IPS DF 19.7 (cell line): ENCODE measurements at places on chromosomes 4 and X.

DNA sequence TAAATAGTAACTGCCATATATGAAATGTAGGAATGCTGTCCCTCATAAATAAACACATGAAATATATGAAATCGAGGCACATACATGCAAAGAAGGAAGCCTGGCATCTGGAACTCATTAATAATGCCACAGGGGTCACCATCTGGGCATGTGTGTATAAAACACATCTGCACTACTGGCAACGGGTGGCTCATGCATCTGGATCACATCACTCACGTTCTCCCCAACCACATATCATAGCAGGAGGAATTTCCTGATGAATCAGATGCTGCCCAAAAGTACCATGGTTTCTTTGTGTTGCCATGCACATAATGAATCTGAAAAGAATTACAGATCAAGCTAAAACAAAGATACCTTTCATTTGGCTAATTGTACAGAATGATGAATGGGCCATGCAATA, 28.6 kb downstream of the RNF175 start:
- no peak for DNase-seq

DNA sequence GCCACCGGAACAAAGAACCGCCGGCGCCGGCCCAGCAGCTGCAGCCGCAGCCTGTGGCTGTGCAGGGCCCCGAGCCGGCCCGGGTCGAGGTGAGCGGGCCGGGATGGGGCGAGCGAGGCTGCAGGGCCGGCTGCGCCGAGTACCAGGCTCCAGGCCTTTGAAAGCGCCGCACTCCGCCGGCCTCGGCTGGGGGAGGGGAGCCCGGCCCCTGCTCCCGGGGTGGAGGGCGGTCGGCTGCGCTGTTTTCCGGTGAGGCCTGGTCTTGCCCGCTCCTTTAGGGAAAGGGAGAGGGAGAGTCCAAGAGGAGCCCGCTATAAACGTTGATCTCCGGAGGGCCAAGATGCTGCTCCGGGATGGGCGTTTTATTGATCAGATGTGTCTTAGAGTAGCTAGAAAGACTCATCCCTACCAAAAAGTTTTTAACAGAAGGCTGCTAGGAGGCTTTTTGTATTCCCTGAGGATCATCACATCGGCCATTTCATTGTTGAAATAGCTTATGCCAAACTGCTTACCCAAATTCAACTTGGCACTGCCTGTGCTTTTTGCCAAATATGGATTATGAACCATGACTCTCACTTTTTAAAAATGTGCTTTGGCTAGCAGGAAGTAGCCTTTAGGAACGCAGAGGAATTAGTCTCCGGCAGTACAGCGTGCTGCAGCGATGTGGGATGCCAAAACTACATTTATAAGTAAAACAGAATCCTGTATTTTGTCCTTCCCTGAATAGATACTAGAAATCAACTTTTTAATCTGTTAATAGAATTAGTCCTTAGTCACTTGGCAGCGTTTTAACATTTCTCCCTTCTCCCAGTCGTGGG, 760 bp downstream of the TMEM165 start:
- no peak for DNase-seq

DNA sequence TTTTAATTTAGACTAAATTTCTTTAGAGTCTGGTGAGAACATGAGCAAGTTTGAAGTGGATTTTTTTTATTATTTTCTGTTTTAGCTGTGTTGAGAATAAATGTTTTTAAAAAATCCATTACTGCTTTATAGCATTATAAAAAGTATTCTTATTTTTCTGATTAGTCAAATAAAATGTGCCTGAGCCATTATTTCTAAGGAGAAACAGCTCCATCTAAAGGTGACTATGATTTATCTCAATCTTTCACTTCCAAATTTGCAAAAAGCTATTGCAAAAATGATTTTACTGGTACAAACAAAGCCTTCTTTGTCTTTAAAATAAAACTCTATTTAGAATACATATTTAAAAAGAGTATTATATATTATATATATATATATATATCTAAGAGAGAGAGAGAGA, 959.2 kb downstream of the FAM133A start:
- DNase-seq: no peak

- no peak for DNase-seq
Measured at GRCh38 chr4:150816491-150816890, 198.6 kb downstream of the LRBA start.

DNA sequence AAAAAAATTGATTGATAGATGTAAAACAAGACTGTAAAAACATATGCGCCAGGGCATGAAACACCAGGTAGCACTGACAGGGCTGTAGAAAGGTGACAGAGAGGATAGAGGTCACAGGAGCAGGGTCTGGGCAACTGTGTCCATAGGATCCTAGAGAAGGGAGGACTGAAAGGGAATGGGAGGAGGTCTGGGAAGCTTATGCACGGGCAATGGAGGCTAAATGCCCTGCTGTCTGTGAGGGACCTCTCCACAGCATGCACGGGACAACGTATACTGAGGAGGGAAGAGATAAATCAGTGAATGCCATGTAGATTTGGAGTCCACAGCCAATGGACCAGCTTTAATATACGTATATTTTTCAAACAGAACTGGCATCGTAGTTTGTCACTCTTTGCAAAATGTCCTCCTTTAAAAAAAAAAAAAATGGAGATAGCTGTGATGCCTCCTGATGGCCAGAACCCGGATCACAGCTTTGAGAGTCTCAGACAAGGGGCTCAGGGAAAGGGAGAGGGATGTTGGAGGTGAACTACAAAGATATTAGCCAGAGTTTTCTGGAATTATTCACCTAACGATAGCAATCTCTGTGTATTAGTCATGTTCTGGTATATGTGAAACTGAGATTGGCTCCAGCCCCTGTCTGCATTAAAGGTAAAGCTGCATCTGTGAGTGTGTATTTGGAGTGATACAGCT, 16.0 kb downstream of the RAB40A start:
- DNase-seq: no peak

- no peak for DNase-seq
Measured at GRCh38 chr4:1714303-1715001, 2.3 kb upstream of the SLBP start.

- DNase-seq: no peak
Measured at GRCh38 chrX:6849716-6850414, 297.6 kb upstream of the STS start.

- no peak for DNase-seq
Measured at GRCh38 chr4:159871141-159871540, 768.3 kb downstream of the RAPGEF2 start.

DNA sequence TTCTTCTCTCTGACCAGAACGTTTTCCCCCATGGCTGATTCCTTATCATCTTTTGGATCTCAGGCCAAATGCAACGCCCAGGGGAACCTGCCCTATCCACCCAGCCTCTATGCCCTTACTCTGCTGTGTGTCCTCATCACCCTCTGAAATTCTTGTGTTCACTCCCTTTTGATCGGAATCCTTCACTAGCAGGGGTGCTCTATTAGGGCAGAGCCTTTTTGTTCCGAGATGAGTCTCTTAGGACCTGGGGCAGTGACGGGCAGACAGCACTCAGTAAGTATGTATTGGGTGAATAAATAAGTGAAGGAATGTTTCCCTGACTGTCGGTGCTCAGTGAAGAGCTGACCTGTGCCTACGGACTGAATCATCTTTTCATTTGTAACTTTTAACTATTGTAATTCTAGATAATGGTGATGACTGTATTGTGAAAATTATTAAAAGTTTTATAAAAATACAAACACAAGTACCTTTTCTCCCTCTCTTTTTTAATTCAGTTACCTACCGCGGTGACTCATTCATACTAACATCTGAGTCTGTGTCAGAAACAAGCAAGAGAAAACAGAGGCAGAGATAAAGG, 4.8 kb upstream of the TENM3 start:
- no peak for DNase-seq

DNA sequence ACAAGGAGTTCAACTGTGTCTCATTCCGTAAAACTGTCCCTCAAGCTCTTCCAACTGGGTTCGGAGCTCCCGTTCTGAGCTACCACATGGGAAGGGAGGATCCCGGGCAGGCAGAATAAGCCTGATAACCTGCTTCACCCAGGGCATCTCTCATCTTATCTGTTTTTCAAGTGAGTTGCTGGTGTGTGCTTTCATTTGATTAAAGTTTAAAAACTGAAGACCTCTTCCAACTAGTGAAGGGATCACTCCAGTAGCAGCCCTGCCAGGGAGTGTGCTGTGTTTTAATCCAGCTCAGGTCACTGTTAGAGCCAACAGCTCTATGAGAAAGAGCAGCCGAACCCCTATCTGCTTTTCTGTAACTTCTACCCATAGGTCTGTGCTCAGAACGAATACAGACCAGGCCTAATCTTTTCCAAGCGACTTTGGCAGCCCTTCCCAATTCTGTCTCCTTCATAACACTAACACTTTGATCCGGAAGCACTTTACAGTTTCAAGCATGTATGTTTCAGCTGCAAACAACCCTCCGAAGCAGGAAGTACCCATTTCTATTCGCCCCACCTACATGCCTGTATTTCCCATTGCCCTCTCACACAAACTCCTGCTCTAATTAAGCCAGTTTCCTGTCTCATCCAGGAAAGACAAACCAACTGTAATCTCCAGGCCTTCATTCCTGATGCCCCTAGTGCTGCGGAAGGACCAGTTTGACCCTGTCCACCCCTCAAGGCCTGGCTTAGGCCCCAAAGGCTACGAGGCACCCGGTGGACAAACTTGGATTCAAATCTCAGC, 60.9 kb downstream of the IRF2 start:
- no peak for DNase-seq

- no peak for DNase-seq
Measured at GRCh38 chr4:121666091-121666679, 30.6 kb downstream of the ANXA5 start.

GRCh38 chr4:183875251-183875825, 29.8 kb upstream of the STOX2 start:
- DNase-seq: no peak

- no peak for DNase-seq
Measured at GRCh38 chrX:54473993-54474859, 21.8 kb downstream of the FGD1 start.
